GM12878 (cell line): ENCODE measurements at places on chromosomes 2 and 18. TPM values are rescaled to one million over a fixed set of nuclear protein-coding genes. Genes with fewer than 3 reads are reported as not detected.
A peak's percentile ranks its signal among the peaks of the same experiment; 100 is the strongest.

GRCh38 chr18:9915291-9916076 is 1.7 kb downstream of the VAPA start:
- peaks cover 12% of the 10 kb centered on the region for H3K4me1 ChIP-seq
- H3K27me3 ChIP-seq: no peaks in the 10 kb centered on the region
- peak overlapping the region; percentile 97 for H3K4me3 ChIP-seq
- DNase-seq: no peak

DNA sequence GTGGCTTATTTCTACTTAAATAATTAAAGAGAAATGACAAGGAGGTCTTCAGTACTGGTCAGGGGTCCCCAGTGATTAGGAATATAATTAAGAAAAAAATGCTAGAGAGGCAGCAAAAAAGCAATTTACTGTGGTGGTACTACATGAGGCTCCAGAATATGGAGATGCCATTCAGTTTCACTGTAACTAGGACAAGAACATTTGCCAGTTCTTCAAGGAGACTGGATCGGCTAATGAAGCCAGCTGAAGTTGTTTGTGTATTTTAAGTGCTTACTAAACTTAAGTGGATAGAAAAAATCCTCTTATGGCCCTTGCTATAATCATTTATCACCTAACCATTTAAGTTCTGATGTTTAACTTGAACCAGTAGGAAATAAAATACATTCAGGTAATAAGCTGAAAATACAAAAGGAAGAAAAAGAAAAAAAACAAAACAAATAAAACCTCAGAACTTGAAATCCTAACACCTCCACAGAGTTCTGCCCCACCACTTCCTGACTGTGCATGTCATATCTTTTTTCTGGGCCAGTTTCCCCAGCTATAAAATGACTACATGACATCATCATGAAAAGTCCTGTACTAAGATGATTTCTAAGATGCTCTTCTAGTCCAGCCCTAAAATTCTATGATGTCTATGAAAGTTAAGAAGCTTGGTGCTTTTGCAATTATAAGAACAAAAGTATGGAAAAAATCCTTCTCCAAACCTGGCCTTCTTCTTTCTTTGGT is 98.0 kb downstream of the TRABD2A start:
- DNase-seq: no peak
- no peak overlapping the region for H3K4me3 ChIP-seq
- no peak overlapping the region for H3K27ac ChIP-seq
- no peaks in the 10 kb centered on the region for H3K27me3 ChIP-seq
- H3K4me1 ChIP-seq: peaks cover 5% of the 10 kb centered on the region
- H3K36me3 ChIP-seq: no peaks in the 10 kb centered on the region

- H3K36me3 ChIP-seq: no peaks in the 10 kb centered on the region
- no peak overlapping the region for H3K27ac ChIP-seq
- H3K4me3 ChIP-seq: no peak overlapping the region
- H3K27me3 ChIP-seq: no peaks in the 10 kb centered on the region
- DNase-seq: no peak
- H3K4me1 ChIP-seq: peaks cover 17% of the 10 kb centered on the region
Observed at GRCh38 chr2:121613152-121613551, 36.1 kb downstream of the CLASP1 start.

DNA sequence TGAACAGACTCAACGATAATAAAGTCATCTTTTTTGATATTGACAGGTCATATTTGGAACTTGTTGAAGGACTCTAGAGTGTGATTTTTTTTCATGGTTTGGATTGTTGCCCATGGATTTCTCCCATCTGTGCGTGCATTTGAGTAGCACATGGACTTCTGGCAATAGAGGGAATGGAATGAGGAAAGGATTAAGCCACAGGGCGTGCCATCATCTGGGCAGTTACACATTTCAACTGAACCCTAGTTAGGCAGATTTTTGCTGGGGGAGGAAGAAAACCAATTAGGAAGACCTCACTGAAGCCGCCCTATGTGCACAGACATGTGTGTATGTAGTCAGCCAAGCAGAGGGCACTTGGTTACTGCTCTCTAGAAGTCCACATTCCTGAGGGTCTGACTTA is 72.6 kb downstream of the TPGS2 start:
- no peak overlapping the region for H3K27ac ChIP-seq

DNA sequence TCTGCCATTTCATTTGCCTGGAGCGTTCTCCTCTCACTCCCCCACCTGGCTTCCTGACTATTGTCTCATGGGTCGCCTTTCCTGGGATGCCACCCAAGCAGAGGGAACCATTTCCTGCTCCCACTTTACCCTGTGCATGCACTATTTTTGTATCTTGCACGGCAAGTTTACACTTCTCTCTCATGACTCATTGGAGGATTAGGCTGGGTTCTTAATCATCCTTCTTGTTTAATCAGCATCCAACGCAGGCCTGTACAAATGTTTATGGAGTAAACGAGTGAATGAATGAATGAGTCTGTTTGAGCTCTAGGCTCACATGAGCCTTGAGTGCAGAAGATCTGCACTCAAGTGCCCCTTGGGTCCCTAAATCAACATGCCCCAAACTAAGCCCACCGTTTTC is 3.8 kb upstream of the ARHGAP25 start:
- H3K4me1 ChIP-seq: peaks cover 26% of the 10 kb centered on the region
- no peaks in the 10 kb centered on the region for H3K27me3 ChIP-seq
- no peaks in the 10 kb centered on the region for H3K36me3 ChIP-seq
- no peak overlapping the region for H3K27ac ChIP-seq

DNA sequence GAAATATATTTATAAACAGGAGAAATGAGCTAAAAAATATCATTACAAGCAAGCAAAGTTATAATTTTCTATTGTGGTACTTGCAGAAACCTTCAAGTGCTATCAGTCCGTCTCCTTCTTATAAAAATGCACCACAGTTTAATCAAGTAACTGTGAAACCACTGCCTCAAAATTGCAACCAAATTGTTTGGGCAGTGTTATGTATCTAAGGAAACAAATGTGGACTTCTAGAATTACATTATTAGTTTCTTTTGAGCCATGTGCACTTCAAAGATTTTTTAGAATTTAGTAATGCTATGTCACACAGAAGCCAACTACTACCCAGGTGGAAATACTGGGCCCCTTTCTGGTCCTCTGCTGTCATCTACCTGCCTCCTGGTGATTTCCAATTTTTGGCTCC is 495.6 kb downstream of the NYAP2 start:
- no peak overlapping the region for H3K4me3 ChIP-seq
- no peak for DNase-seq
- H3K27ac ChIP-seq: no peak overlapping the region
- no peaks in the 10 kb centered on the region for H3K27me3 ChIP-seq
- no peaks in the 10 kb centered on the region for H3K36me3 ChIP-seq

DNA sequence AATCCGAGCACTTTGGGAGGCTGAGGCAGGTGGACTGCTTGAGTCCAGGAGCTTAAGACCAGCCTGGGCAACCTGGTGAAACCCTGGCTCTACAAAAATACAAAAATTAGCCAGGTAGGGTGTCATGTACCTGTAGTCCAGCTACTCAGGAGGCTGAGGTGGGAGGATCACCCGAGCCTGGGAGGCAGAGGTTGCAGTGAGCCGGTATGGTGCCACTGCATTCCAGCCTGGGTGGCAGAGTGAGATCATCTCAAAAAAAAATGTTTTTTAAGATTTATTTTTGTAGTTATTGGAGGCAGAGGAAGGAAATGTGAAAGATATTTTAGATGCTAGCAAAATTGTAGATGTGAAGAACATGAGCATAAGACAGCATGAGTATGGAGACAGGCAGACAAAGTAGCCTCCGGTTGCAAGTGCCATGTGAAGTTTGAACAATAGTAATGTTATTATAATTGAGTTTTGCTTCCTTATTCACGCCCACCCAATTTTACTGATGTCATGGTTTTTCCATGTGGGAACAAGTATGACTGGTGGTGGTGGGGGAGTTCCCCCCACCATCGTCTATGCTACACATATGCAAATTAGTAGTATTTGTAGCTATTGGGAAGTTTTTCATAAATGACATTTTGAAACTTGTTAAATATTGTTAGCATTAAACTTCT is 18.0 kb downstream of the REL start:
- peak overlapping the region; percentile 47 for H3K27ac ChIP-seq
- H3K4me3 ChIP-seq: no peak overlapping the region
- peaks cover 13% of the 10 kb centered on the region for H3K4me1 ChIP-seq
- H3K27me3 ChIP-seq: no peaks in the 10 kb centered on the region
- H3K36me3 ChIP-seq: peaks cover 10% of the 10 kb centered on the region
- peak; percentile 37 for DNase-seq

DNA sequence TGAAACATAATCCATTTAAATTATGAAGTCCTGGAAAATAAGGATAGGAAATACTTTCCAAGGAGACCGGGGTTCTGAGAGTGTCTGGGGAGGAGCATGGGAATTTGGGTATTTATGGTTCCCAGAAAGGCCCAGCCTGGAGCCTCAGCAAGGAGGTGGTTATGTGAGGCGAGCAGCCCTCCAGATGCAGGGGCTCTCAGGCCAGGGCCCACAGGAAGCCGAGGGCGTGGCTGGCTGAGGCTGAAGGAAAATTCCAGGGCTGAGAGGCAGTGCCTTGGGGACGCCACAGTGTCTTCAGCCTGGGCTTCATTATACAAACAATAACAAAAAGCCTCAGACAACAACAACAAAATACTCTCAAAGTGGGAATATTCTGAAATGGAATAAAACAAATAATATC is 86.9 kb upstream of the SERPINE2 start:
- DNase-seq: no peak
- no peaks in the 10 kb centered on the region for H3K27me3 ChIP-seq
- no peaks in the 10 kb centered on the region for H3K4me1 ChIP-seq
- H3K36me3 ChIP-seq: no peaks in the 10 kb centered on the region
- no peak overlapping the region for H3K4me3 ChIP-seq

DNA sequence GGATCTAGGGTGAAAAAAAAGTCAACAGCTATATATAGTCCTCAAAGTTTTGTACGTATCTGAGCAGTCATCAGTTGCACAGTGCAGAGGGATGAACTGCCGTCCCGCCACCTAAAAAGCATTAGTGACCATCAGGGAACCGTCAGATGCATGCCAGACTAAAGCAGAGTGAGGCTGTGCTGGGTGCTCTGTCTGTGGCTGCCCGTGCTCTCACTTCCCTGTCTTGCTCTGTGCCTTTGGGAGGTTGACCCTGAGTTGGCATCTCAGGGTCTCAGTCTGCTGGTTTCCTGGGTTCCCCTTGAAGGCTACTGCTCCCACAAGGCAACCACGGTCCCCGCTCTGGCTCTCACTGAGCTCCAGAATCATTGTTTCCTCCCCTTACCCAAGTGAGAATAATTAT is 11.1 kb downstream of the CLUL1 start:
- no peak for DNase-seq
- no peaks in the 10 kb centered on the region for H3K36me3 ChIP-seq
- H3K4me1 ChIP-seq: no peaks in the 10 kb centered on the region
- H3K27ac ChIP-seq: no peak overlapping the region

GRCh38 chr18:61129001-61129400 is 204.2 kb upstream of the CDH20 start:
- DNase-seq: no peak
- no peaks in the 10 kb centered on the region for H3K36me3 ChIP-seq
- no peaks in the 10 kb centered on the region for H3K27me3 ChIP-seq
- no peaks in the 10 kb centered on the region for H3K4me1 ChIP-seq
- no peak overlapping the region for H3K4me3 ChIP-seq
- no peak overlapping the region for H3K27ac ChIP-seq

DNA sequence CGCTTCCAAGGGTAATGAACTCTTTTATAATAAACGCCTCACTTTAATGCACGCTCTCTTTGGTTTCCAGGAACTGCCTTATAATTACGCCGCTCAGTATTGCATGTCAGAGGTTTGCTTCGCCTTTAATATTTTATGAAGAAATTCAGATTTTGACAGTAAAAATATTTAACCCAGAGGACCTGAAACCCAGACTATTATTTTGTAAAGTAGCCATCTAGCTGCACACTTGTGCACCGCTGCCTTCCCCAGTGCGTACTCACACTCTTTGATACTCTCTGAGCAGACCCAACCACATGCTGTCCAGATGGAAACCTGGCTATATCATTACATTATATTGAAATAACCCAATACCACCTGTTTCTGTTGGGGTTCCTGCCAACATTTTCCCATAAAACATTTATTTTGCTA is 270.1 kb downstream of the C1D start:
- no peak overlapping the region for H3K4me3 ChIP-seq
- H3K27ac ChIP-seq: no peak overlapping the region
- no peaks in the 10 kb centered on the region for H3K36me3 ChIP-seq

DNA sequence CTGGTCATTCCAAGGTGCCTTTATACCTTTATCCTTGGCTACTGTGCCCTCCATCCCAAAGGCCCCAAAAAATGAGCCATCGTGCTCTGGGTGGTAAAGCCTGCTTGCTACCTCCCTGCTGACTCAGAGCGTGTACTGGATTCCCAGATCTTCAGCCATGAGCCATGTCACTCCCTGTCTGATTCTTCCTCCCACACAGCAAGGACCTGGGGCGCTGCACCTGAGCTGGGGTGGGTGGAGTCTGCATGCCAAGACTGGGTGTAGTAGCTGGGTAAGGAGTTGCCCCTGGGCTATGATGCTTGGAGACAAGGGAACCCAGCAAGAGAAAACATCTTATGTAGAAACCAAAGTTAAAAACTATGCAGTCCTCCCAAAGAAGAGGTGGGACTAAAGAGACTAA is 37.2 kb upstream of the APCDD1 start:
- H3K4me1 ChIP-seq: no peaks in the 10 kb centered on the region
- no peaks in the 10 kb centered on the region for H3K36me3 ChIP-seq
- no peak overlapping the region for H3K4me3 ChIP-seq
- H3K27ac ChIP-seq: no peak overlapping the region

DNA sequence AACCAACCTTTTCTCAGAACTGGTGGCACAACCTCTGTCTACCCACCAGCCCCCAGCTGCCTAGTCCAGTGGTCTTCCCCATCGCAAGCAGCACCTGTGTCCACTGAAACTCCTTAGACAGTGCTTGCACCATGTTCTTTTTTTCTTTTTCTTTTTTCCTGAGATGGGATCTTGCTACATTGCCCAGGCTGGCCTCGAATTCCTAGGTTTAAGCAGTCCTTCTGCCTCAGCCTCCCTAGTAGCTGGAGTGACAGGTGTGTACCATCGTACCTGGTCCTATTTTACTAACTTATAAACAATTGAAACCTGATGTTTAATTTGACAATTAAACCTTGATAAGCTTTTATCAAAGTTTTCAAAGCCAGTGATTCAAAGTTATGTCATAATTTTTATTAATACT is 30.8 kb downstream of the SANBR start:
- DNase-seq: no peak
- H3K4me1 ChIP-seq: no peaks in the 10 kb centered on the region
- no peaks in the 10 kb centered on the region for H3K36me3 ChIP-seq

DNA sequence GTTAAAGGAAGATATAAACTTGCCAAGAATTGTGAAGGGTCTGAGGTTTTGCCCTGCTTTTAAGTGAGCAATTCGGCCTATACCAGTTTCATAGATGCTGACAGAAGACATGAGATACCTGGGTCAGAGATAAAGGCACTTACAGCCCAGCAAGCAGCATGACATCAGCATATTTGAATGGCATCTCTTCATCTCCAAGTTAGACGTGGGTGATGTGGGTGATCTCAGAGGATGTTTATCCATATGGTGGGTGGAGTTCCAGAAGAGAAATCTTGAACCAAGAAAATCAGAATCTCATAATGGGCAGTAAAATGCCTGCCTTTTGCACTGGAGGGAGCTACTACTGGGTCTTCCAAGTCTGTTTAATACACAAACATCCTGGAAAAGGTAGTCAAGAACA is 44.7 kb downstream of the GYPC start:
- DNase-seq: no peak
- no peaks in the 10 kb centered on the region; the same call in 1 of the 2 replicates for H3K36me3 ChIP-seq
- H3K27ac ChIP-seq: no peak overlapping the region
- H3K4me1 ChIP-seq: no peaks in the 10 kb centered on the region
- no peaks in the 10 kb centered on the region for H3K27me3 ChIP-seq

IMPA2 gene
- total RNA-seq: 15.1 and 16.3 TPM in 2 replicates

LOXHD1 gene
- total RNA-seq: not detected in 2 replicates

FRZB gene
- total RNA-seq: not detected in 2 replicates

RAPH1 gene
- total RNA-seq: 0.08 and 0.21 TPM in 2 replicates

IGFBP5 gene
- total RNA-seq: 1.8 and 2.8 TPM in 2 replicates

RASGRP3 gene
- total RNA-seq: 61.7 and 64.5 TPM in 2 replicates

LIMS4 gene
- 0.40 and 0.49 TPM in 2 replicates for total RNA-seq

GKN2 gene
- total RNA-seq: not detected in 2 replicates

CNTNAP5 gene
- total RNA-seq: not detected in 2 replicates
